SW480 (cell line): ENCODE measurements at places on chromosomes 6 and 20.

DNA sequence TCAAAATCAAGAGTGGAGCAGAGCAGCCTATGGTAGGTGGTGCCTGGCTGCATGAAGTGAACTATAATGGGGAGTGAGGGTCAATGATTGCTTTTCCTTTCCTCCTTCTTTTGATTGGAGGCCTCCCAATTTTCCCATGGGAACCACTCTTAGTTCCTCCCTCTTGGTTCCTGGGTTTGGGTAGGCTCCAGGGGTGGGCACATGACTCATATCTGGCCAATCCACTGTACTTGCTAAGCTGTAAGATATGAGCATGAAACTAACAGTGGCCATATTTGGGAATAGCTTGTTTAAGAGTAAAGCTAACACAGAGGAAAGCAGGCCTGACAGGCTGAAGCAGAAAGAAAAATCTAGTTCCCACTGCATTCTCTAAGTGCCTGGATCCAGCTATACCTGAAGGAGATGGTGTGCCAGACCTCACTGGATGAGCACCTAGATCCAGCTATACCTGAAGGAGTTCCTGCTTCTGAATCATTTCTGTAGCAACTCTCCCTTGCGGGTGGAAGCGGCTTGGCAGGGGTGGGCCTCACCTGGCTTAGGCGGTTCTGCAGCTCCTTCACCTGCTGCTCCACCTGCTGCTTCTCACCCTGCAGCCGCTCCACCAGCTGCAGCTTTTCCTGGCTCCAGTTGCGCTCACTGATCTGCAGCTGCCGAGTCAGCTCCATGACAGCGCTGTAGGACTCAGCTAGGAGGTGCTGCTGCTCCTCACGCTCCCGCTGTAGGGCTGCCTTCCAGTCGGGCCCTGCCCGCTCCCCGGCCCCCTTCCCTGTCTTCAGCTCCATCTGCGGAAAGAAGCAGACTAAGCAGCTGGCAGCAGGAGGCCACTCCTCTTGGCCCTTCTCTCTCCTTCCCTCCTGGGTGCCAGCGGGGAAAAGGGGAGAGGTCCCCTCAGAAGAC is 29.0 kb upstream of the DSN1 start:
- DNase-seq, result peak; percentile 18

- DNase-seq, result no peak
Observed at GRCh38 chr6:38987503-38987902, 61.1 kb upstream of the GLP1R start.

GRCh38 chr6:142878407-142878806 is 66.6 kb downstream of the HIVEP2 start:
- DNase-seq, result no peak

DNA sequence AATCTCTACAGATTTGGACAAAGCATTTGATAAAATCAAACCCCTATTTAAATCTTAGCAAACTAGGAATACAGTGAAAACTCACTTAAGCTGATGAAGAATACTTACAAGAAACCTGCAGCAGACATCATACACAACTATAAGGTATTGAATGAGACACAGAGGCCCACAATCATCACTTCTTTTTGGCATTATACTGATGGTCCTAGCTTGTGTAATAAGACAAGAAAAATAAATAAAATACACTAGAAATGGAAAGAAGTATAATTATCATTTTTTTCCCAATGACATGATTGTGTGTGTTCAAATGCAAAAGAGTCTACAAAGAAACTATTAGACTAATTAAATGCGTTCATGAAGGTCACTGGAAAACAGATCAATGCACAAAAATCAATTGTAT is 8.8 kb upstream of the OR2B6 start:
- DNase-seq, result no peak

DNA sequence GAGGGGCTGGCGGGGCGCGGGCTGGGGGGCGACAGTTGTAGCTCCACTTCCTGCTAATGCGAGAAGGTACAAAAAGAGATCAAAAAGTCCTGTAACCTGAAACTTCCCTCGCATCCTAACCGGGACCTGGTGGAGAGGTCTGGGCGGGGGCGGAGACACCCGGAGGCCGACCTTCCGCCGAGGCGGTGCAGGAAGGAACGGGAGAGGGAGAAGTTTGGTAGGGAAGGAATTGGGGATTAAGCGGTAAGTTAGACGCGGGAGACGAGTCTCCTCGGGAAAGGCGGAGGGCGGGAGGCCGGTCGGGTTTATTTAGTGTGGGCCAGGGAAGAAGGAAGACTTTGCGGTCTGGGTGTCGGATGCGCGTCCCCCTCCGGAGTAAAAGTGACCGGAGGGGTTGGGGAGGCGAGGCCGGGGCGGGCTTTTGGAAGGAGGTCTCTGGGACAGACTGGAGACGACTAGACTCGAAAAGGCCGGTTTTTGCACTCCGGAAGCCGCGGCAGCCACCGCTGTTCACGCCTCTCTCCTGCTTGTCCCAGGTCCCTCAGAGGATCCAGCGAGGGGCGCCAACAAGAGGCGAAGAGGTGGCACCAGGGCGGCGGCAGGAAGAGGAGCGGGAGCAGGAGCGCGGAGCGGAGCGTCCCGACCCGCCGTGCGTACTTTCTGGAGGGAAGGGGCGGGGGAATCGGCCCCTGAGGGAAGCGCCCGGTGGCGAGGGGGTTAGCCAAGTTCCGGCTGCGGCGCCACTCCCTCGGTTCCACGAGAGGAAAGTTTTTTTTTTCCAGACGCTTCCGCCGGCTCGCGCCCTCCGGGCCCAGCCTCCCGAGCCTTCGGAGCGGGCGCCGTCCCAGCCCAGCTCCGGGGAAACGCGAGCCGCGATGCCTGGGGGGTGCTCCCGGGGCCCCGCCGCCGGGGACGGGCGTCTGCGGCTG is 734 bp downstream of the TPBG start:
- peak; percentile 67 for DNase-seq

DNA sequence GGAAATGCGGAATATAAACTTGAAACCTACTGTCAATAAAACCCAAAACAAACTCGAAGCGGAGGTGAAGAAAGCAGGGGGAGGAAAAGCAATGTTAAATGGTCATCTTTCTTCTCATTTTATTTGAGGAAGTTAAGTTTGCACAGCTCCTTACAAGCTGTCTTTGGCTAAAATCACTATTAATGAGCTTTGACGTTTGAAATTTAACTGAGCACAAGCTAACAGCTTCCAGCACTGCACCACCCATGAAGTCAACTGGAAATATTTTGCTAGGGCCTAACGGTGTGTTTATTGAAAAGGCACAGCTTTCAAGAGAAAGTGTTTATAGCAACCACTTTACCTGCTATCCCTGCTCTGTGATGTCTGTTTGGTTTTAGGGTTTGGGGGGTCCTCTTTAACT is 103.8 kb downstream of the PKHD1 start:
- DNase-seq, result no peak

GRCh38 chr6:13504611-13505344 is 17.4 kb upstream of the GFOD1 start:
- DNase-seq, result no peak

DNA sequence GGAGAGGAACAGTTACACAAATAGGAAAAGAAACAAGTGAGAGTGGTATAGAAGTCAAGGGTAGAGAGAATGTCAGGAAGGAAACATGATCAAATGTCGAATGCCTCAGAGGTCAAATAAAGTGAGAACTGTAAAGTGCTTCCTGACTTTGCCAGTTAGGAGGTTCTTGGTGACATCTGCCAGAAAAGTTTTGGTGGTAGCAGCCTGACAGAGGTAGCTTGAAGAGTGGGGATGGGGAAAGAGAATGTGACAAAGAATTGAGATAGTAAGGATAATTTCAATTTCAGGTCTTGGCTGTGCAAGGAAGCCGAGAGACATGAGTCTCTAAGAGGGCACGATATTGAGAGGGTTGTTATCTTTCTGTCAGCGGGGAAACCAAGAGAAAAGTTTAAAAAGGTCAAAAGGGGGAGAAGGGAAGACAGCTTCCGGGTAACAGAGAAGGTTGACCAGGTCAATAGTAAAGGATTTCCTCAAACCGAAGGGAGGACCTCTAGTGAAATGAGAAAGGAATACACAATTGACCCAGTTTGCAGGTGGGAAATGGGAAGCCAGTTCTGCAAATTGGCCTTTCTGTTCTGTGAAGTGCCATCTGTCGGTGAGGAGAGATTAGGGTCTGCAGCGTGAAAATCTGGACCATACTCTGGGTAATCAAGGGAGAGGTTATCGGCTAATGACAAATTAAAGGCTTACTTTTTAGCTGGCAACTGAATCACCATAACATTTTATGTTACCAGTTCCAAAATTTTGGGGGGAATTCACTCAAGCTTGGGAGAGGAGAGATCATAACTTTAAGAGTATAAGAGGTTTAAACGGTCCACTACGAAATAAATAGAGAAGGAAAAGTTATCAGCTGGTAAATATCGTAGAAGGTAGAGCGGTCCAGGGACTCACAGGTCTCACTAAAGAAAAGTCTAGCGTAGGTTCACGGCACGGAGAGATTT is 973 bp upstream of the BRD2 start:
- peak; percentile 66 for DNase-seq

GRCh38 chr6:161226009-161226964 is 47.6 kb downstream of the AGPAT4 start:
- no peak for DNase-seq

DNA sequence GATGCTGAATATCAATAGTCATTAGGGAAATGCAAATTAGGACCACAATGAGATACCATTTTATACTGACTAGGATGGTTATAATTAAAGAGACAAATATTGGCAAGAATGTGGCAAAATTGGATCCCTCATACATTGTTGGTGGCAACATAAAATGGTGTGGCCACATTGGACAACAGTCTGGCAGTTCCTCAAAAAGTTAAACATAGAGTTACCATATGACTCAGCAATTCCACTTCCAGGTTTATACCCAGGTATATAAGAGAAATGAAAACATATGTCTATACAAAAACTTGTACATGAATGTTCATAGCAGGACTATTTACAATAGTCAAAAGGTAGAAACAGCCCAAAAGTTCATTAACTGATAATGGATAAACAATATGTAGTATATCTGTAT is 2.0 kb upstream of the CRIP3 start:
- no peak for DNase-seq

- DNase-seq, result no peak
Observed at GRCh38 chr20:61169874-61170273, 82.2 kb upstream of the CDH4 start.

- DNase-seq, result no peak
Observed at GRCh38 chr20:62487118-62487517, 11.3 kb upstream of the GATA5 start.

DNA sequence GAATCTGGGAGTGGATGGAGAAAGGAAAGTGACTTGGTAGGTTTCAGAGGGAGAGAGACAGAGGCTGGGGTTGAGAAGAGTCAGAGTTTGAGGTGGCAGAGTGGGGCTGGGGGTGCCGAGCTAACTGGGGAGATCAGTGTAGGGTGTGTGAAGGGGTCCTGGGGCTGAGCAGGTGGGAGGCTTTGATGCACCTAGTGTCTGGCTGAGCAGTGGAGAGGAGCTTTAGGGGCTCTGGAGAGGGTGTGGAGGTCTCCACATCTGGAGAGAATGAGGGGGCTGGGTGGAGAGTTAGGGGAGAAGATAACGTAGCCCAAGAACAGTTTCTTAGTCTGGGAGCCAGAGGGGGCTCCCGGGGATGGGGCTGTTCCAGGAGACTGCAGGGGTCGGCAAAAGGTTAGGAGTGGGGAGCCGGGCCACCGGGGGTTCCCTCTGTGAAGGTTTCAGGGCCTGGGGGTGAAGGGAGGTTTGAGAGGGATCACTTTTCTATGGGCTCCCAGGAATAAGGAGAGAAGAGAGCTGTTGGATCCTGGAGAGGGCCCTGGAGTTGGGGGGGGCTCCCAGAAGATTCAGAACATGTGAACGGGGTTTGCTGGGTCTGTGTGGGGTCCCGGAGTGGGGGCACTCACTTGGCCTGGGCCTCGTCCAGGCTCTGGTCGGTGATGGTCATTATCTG is 797 bp downstream of the PBX2 start:
- DNase-seq, result no peak

DNA sequence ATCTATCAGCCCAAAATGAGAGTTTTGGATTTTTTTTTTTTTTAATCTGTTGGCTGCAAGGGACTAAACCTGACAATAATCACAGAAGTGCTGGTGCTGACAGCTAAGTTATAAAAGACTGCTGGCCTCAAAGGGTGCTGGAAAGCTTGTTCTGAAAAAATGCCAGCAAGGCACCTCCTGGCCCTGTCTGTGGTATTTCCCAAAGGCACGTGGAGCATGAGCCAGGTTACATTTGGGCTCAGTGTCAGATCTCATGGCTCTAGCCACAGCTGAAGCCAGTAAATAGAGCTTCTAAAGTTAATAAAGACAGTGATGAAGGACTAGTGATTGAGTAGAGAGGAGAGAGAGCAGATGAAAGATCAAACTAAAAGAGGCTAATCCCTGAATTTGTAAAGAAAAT is 178.9 kb downstream of the FUT9 start:
- no peak for DNase-seq

DNA sequence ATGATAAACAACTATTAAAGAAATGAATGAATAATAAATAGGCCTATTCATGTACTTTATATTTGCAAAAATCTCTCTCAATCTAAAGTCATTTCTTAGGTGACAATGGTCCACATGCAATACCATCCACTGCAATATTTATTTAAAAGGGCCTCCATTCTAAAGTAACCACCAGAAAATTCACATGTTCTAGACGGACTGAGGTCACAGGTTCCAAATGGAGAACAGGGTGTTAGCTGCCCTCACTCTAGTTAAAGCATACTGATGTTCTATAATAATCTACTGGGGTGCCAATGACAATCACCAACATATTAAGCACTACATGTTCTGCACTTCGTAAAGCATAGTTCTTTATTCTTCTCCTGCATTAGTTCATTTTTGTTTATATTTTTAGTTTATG is 1.2 kb downstream of the HBS1L start:
- no peak for DNase-seq

- DNase-seq, result no peak
Observed at GRCh38 chr20:60585651-60586050, 627.4 kb downstream of the CDH26 start.

- peak; percentile 76 for DNase-seq
Observed at GRCh38 chr6:13711324-13711732, 307 bp downstream of the RANBP9 start.

DNA sequence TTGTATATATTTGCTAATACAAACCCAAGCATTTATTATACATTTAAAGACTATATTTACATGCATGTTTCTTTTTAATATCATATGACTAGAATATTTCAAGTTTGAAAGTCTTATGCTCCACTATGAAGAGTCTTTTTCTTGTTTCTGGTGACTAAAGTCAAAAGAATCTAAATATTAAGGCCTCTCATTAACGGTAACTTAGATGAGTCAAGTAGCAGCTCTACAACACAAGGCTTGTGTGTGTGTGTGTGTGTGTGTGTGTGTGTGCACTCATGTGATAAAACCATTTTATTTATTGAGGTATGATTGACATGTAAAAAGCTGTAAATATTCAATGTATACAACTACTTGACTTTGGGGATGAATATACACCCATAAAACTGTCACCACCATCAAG is 275.6 kb downstream of the TFAP2B start:
- no peak for DNase-seq
